Activated CD4-positive, CD25-positive, alpha-beta regulatory T cell treated with anti-CD3 and anti-CD28 coated beads, Interleukin-2, amount 50 U/mL, for 24 hours (primary cell): ENCODE measurements at places on chromosomes 3 and 15.

DNA sequence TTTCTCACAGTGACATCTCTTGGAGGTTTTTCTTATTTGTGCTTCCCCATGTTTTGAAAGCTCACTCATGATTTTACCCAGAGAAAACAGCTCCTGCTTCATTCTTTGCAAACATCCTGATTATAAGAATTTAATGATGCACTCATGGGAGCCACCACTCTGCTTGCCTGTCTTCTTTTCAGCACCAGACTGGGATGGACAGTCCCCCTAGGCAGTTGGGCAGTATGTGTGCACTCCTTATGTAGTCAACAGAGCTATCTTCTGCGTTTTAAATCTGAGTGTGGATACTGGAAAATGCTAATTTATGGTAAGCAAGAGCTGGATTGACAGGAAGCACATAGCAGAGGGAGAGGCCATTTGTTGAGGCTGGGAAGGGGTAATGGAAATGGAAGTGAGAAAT lies 276.1 kb downstream of the AGBL1 start:
- ATAC-seq: no peak

- no peak for ATAC-seq
Measured at GRCh38 chr3:145760036-145760435, 400.9 kb downstream of the PLOD2 start.

DNA sequence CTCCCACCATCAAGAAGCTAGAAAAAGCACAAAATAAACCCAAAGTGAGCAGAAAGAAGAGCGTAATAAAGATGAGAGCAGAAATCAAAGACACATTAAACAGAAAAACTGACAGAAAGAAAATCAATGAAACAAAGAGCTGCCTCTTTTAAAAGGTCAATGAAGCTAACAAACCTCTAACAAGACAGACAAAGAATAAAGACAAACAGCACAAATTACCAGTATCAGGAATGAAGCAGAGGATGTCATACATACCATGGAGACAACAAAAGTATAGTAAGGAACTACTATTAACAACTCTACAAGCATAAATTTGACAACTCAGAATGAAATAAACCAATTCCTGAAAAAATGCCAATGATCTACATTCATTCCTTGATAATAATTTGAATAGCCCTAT lies 15.0 kb downstream of the C3orf70 start:
- no peak for ATAC-seq

DNA sequence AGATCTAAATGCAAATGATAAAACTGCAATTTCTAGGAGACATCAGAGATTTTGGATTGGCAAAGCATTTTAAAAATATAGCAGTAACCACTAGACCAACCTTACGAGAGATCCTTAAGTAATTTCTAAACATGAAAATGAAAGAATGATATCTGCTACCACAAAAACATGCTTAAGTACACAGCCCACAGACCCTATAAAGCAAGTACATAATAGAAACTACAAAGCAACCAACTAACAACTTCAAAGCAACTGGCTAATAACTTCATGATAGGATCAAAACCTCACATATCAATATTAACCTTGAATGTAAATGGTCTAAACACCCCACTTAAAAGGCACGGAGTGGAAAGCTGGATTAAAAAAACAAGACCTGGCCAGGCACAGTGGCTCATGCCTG lies 209.9 kb upstream of the SOX14 start:
- ATAC-seq: no peak

DNA sequence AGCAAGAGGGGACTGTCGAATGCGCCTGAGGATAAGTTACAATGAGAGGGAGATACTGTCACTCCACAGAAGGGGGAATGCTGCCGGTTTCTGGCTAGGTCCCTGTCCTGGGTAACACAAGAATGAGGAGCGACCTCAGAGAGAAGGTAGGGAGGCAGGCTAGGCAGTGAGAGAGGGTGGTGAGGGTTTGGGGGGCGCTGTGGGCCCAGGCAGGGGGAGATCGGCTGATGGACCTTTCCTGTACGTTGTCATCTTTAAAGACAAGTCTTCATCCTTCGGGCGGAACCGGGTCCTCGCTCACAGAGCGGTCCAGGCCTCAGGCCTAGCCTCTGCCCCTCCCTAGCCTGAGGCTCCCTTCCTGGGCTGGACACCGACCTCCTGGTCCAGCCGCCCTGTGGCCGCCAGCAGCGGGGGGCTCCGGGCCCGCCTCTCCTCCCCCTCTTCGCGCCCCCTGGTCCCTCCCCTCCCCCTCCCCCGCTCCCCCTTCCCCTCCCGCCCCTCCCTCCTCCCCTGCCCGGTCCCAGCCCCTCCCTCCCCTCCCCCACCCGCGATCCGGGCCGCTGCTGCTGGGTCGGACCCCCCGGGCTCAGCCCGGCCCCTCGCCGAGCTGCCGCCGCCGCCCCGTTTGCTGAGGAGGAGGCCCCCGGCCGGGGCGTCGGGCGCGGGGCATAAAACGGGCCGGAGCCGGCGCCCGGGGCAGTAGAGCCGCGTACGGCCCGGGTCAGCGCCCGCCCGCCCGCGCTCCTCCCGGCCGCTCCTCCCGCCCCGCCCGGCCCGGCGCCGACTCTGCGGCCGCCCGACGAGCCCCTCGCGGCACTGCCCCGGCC lies at the start of gene CHRD:
Gene CHRD (plus strand): TSS at position 697 of the 827 bp plus-strand sequence. CDS start 265 bp downstream, outside the sequence.
- no peak for ATAC-seq

GRCh38 chr3:99999536-99999935 lies 114.8 kb downstream of the FILIP1L start:
- no peak for ATAC-seq

- ATAC-seq: no peak
Measured at GRCh38 chr3:24494618-24495325, at the start of gene THRB. TSS of gene THRB (minus strand) at chr3:24494850.

- ATAC-seq: no peak
Measured at GRCh38 chr3:38636464-38636863, 13.0 kb downstream of the SCN5A start.

DNA sequence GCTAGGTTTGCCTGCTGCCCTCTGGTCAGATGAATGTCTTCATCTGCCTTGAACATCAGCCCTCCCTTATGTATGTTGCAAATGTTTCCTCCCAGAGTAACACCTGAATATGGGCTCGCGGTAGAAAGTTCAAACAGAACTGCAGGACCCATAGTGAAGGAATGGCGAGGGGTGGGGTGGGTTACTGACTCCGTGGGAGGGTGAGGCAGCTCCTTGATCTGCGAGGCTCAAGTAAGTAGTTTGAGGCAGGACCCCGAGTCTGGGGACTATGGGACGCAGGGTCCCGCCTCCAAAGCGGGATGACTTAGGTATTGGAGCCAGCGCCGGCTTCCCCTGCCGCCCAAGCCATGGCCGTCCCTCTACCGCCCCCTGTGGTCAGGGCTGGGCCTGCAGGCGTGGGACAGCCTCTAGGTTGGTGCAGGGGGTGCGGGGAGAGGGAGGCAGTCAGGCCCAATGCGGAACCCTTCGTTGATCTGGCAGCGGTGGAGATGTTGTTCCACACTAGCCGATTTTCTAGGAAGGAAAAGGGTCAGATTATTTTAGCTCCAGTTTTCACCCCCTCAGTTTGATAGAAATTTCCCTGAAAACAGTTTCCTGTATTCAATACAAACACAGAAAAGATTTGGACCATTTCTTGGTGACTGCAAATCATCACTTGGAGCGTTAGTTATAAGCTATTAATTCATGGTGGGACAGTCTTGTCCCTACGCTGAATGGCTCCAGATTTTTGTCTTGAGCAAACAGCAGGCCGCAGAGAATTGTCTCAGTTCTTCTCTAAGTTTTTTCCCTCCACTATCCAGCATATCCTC lies 72.3 kb downstream of the CORO2B start:
- no peak for ATAC-seq

DNA sequence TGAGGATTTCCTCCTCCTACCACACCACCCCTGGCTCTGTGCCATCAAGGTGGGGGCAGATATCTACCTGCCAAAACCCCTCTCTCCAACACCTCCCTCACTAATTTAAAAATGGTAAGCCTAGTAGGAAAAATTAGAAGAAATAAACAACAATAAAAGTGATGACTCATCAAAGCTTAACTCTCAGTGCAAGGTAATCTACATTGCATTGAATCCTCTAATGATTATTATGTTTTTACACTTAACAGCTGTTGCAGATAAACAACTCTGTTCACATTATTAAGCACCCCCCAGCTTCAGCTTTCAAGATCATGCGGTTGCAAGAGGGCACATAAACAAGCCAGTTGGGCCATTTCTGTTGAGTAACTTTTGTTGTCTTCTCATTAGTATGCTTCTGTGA lies 396.1 kb upstream of the ATP11B start:
- no peak for ATAC-seq

- no peak for ATAC-seq
Measured at GRCh38 chr15:100334456-100334855, 7.3 kb downstream of the ADAMTS17 start.

DNA sequence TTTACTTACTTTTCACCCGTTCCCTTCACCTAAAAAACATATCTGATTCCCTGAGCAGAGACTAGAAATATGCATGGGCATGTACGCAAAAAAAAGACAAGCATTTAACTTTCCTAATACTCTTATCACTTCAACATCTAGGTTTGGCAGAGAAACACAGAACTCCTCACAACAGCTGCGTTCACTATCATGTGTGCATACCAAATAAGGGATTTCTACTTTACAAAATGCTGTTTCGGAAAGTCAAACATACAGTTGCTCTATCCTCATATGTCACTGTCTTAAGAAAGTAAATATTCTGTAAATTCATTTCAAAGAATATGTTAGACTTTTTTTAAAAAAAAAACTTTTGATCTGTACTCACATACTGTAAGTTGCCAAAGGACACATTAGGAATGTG lies 65.1 kb upstream of the CBLB start:
- ATAC-seq: no peak

DNA sequence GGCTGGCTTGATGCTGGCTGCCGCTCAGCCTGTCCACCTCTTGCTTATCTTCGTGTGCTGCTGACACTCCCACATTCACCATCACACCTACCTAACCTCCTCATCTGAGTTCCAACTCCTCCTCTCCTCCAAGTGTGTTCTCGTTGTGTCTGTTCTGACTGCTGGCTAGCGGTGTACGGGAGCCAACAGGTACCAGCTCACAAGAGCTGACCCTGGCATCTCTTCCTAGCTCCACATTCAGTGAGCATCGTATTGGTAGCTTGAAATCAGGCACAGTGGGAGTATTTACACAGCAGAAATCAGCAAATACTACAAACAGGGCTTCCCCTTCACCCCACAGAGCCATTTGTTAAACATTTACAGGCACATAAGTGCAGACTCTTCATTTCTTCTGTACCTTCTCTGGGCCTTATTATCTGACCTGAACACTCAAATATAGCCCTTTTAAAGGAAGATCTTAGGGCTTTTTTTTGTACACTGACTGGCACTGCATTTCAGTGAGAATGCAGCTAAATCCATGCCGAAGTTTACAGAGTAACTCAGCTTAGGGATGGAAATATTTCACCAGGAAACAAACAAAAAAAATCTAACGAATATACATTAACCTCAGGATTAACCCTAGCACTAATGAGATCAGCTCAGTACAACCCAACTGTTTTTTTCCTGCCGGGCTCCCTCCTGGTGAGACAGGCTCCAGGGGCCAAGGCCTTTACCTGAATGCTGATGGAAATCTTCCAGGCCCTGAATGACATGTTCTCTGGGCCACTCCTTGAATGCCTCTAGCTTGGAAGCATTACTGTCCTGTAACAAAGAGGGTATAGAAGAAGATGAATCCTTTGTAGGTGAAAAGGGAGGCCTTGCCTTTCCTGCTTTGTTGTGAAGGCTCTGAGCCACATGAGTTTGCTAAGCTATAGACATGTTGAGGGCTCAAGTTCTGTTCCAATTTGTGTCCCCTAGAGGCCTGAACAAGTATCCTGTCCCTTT lies 150.5 kb upstream of the LPP start:
- ATAC-seq: no peak

DNA sequence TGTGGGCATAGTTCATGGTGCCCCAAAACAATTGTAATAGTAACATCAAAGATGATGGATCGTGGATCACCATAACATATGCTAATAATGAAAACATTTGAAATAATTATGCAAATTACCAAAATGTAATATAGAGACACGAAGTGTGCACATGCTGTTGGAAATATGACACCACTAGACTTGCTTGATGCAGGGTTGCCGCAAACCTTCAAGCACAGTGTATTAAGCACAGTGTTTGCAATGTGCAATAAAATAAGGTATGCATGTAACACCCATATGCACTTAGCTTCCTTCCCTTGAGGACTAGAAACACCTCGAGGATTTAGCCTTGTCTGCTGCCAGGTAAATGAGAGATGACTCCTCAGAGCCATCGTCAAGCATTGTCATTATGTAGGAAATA lies 10.9 kb upstream of the GJD2 start:
- ATAC-seq: no peak

GRCh38 chr15:34943711-34944110 lies 25.8 kb downstream of the AQR start:
- ATAC-seq: no peak

DNA sequence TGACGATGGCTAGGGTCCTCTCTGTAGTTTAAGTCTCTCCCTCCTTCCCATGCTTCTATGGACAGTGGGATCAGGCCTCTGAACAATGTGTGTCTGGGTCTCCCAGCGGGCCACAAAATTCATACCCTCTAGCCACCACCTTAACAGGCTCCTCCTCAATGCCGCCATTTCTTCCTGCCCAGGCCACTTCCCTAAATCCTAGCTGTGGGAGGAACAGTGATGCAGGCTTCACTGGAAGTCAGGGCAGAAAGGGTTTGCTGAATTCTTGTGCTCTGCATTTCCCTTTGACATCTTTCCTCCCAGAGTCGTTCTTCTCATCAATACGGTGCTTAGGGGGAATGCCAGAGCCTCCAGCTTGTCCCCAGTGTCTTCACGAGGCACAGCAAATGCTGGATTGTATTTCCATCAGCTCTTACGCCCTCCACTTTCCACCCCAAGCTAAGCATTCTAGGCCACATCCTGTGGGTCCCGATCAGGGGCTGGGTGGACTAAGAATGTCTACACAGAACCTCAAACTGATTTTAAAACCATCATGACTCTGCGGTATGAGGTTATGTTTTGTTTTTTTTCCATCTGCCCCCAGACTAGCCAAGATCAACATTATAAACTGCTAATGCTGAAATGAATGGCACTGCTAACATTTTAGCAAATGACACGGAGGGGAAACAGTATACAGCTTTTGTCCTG lies 11.9 kb upstream of the LDHAL6B start:
- no peak for ATAC-seq

DNA sequence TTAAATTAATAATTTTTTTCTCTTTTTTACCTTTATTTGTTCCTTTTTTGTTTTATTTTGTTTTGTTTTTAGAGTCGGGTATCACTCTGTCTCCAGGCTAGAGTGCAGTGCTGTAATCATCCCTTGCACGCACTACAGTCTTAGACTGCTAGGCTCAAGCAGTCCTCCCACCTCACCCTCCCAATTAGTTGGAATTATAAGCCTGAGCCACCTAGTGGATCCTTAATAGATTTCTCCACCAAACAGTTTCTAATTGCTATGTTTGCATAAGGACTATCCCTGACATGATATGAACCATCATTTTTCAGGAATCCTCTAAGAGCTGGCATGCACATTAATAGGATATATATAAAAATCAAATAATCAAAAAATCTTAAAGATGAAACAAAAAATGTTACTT lies 993.2 kb downstream of the OTOL1 start:
- no peak for ATAC-seq

GRCh38 chr3:128328546-128329458 lies 137.9 kb downstream of the DNAJB8 start:
- no peak for ATAC-seq
